ENCODE measurements at places on chromosomes 5 and 9. TPM values are rescaled to one million over a fixed set of nuclear protein-coding genes. Genes with fewer than 3 reads are reported as not detected.

Gene KCNV2
- not detected for total RNA-seq

Gene NFIL3
- total RNA-seq: 10.9 TPM

Gene IL13
- total RNA-seq: not detected

Gene PTTG1
- 107 TPM for total RNA-seq

Gene SEC24A
- 27.6 TPM for total RNA-seq

Gene ZBTB34
- total RNA-seq: 5.1 TPM

Gene CYFIP2
- 25.9 TPM for total RNA-seq

Gene GPSM1
- total RNA-seq: 31.6 TPM

Gene SET
- total RNA-seq: 352 TPM

Gene EDIL3
- total RNA-seq: 246 TPM

Gene TSSK1B
- total RNA-seq: under 0.01 TPM

Gene LYRM7
- total RNA-seq: 8.8 TPM

Gene CFAP157
- 0.28 TPM for total RNA-seq
